Glomerular endothelial cell (primary cell): ENCODE measurements at places on chromosomes 5 and 9. TPM values are rescaled to one million over a fixed set of nuclear protein-coding genes. Genes with fewer than 3 reads are reported as not detected.

FOXD4L6 gene
- total RNA-seq = not detected in 2 replicates

TEX48 gene
- not detected in 2 replicates for total RNA-seq

IFNA13 gene
- total RNA-seq = not detected in 2 replicates

DBH gene
- not detected in 2 replicates for total RNA-seq
